T-helper 1 cell treated with Interleukin-12 subunit alpha and Interleukin-12 subunit beta and Interleukin-4 antibody, amounts not matched to agents 30 ng/mL and 1 ng/mL, for 36 hours (primary cell): ENCODE measurements at places on chromosomes 13 and 19. TPM values are rescaled to one million over a fixed set of nuclear protein-coding genes. Genes with fewer than 3 reads are reported as not detected.

Gene ADGRE3
- not detected in 2 replicates for total RNA-seq

Gene CYP2B6
- total RNA-seq = not detected in 2 replicates

Gene KLF2
- total RNA-seq = 175 and 177 TPM in 2 replicates

Gene SELENOV
- total RNA-seq = not detected in 2 replicates

Gene DAND5
- 0.10 TPM in 1 of 2 replicates, not detected in the other for total RNA-seq
